ENCODE measurements at places on chromosomes 6 and 20.

DNA sequence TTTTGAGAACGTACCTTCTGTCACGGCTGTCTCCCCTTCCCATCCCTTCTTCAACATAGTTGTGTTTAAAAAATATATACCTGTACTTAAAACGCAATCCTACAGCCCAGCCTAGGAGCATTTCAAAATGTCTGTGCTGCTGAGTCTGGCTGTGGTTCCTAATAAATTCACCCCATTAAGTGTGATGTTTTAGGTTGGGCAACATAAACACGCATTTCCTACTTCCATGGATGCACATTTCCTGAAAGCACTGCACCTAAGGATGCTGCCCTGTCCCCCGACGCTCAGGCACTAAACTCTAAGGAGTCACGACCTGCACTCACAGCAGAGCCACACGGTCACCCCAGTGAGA is 1.2 kb downstream of the REV3L start:
- DNase-seq, result no peak

GRCh38 chr20:49888212-49889000 is 26.9 kb downstream of the SPATA2 start:
- DNase-seq, result peak; percentile 83

GRCh38 chr6:124881898-124882578 is 80.2 kb upstream of the RNF217 start:
- DNase-seq, result no peak

GRCh38 chr6:3841711-3842565 is 7.2 kb upstream of the FAM50B start:
- DNase-seq, result no peak

DNA sequence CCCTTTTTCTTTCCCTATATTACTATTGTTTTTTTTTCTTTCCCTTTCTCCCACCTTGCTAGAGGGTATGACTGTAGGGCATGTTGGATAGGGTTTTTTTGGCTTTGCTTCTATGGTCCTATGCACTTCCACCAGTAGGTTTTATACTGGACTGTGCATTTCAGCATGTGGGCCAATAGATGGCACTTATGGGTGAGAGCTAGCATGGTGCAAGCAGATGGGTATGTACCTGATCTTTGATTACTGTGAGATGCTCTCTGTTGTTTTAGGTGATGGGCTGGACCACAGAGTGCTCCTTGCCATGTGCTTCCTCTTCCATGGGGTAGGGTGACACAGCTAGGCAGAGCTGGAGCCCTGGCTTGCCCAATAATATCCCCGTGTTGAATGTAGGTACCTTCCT is 128.5 kb upstream of the CHD6 start:
- no peak for DNase-seq

GRCh38 chr6:17130786-17131185 is 28.9 kb downstream of the STMND1 start:
- DNase-seq, result no peak

DNA sequence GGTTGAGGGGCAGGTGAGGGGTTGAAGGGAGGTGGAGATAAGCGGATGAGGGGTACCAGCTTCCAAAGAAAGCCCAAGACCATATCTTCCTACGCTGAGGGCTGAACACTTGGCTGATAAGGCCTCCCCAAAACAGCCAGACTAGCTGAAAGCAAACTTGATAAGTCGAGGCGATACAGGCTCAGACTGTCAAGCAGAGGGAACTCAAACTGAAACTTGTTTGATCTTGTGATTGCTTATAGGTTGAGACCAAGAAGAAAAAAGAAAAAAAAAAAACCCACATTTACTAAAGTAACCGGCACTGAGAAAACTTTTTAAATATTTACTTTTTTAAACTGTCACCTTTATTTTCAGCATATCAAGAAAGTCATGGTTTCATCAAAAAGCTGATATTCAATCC is 73.6 kb downstream of the TRERF1 start:
- DNase-seq, result no peak

- no peak for DNase-seq
Observed at GRCh38 chr20:19995220-19995863, 21.8 kb upstream of the NAA20 start.

- no peak for DNase-seq
Observed at GRCh38 chr6:167118006-167118405, 4.9 kb upstream of the CCR6 start.

DNA sequence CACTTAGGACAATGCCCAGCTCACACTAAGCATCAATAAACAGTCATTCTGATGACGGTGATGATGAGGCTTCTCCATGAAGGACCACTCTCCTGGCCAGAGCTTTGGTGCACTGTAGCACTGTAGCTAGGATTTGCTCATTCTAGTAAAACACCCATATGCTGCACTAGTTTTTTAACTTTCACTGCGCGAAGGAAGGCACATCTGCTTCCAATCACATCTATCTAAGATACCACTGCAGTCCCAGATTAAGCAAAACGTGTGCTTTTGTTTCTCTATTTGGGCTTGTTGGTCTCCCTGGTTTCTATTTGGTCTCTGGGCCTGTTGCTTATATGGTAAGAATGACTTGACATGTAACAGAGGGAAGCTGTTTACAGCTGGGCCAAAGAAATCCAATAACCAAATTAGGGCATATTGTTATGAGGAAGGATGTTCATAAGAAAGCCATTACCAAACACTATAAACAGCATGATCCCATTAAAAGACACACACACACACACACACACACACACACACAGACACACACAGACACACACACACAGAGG is 62.4 kb downstream of the FAM229B start:
- no peak for DNase-seq

DNA sequence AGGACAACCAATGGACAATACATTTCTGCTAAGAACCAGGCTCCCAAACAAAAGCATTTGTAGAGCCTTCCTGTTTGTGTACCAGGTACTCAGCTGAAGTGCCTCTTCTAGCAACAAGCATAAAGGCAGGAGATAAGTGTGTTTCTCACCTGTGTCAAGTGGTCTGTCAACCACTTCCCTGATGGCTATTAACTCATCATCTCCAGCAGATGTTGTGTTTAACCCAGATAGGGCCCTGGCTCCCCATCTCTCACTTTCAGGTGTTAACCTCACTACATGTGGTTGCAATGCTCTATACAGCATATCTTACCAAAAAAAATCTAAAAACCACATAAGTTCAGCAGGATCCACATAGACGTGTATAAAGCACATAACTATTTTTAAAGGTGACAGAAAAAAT is 9.6 kb upstream of the IL17A start:
- DNase-seq, result no peak

GRCh38 chr6:9984607-9985006 is 430.3 kb downstream of the TFAP2A start:
- no peak for DNase-seq

GRCh38 chr20:10074513-10074912 is 39.7 kb downstream of the ANKEF1 start:
- DNase-seq, result no peak

GRCh38 chr20:12311094-12311865 is 393.6 kb downstream of the BTBD3 start:
- no peak for DNase-seq

DNA sequence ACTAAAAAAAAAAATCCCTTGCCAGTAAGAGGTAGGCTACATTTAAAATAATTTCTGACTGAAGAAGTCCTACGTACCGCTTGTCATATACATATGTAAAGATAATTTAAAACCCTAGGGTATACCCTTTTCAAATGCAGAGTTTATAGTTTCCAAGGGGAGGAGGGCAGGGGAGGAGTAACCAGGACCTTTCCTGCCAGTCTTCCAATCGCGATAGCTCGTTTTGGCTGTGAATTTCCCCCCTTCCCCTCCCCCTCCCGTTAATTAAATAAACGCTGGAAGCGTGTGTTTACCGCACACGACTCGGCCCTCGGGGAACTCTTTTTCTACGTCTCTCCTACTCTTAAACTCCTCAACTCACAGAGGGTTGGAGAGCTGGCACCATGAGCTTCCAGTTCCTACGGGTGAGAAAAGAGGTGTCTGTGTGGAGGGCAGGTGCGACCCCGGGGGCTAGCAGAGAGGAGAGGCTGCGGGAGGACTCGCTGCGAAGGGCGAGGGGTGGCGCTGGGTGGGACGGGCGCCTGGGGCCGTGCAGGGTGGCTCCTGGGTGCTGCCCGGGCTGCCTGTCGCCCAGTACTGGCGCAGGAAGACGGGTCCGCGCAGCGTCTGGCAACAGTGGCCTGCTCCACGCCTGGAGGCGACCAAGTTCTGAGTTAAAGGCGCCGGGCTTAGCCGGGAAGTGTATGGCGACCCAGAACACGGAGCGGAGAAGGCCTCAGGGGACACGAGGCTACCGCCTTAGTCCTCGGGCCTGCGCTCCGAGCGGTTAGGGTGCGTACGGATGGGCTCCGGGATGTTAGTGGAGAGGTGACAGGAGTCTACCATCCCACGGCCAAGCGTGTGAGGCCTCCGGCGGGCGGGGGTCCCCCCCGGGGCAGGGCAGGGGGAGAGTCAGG is 4.1 kb upstream of the TFAP2C start:
- DNase-seq, result peak; percentile 51

GRCh38 chr20:20498076-20498861 is 130.4 kb downstream of the INSM1 start:
- no peak for DNase-seq

GRCh38 chr20:25000268-25000801 is 7.8 kb upstream of the APMAP start:
- DNase-seq, result no peak

DNA sequence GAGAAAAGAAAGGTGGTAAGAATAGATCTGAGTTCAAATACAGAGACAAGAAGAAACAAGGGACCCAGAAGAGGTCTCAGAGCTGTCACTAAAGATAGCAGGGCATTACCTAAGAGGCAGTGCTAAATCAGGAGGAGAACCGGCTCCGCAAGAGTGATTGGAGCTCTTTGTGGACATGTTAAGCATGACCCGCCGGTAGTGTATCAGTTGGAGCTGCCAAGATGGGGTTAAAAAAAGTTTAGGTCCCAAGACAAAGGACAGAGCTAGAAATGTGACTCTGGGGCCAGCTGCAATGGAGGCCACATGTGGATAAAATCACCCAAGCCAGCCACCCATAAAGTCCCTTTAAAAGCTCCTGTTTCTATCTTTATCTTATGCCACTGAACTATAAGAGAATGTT is 93.4 kb downstream of the MBOAT1 start:
- no peak for DNase-seq

Data from activated CD8-positive, alpha-beta memory T cell treated with anti-CD3 and anti-CD28 coated beads, Interleukin-2, amount 50 U/mL, for 48 hours (primary cell).